ENCODE measurements at places on chromosomes 5 and 9.

DNA sequence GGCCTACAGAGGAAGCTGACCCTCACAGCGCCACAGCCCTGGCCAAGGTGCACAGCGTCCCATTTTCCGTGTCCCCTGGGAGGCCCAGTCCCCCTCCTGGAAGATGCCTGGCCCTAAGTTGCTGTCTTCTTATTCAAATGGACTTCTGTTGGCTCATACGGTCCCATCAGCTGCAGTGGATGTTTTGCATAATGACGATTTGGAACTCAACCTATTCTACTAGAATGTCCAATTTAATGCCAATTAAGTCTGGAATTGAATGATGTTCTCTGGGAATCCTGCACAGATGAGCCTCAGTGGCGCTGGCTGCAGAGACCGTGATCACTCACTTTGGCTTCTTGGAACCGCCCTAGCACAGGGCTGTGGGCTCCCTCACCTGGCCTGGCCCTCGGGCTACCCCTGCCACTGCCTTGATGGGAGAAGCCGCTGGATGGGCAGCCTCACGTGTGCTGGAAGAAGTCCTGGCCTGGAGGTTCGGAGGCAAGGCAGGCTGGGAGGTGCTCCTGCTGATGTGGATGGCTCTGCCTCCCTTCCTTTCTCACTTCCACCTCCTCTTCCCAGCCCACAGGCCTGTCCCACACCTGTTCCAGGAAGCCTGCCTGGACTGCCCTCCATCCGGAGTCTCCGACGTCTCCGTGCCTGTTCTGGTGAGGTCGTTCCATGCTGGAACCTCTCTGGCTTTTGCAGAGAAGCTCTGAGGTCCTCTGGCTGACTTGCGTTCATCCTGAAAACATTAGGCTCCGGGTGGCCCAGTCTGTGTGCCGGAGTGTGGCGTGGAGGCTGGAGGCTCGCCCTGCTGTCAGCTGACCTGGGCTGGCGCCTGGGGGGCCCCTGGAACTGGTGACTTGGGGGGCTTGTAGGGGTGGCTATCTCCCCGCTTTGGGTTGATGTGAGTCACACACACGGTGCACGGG is 147.1 kb downstream of the RXRA start:
- DNase-seq: no peak

DNA sequence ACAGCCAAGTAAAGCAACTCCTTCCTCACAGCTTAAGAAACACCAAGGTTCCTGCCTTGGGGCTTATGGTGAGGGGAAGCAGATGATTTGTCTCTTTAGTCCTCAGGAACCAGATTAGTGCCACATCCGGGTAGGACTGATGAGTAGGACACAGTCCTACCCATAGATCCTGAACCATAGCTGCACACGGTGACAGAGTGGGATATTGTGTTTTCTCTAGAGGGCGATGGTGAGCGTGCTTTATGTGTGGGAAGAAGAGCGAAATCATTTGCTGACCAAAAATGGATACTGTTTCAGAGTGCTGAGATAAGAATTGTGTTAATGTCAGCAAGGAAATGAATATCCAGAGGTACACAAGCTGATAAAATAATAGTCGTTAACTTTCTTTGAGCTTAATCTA is 209.0 kb upstream of the FBXL7 start:
- DNase-seq: no peak

DNA sequence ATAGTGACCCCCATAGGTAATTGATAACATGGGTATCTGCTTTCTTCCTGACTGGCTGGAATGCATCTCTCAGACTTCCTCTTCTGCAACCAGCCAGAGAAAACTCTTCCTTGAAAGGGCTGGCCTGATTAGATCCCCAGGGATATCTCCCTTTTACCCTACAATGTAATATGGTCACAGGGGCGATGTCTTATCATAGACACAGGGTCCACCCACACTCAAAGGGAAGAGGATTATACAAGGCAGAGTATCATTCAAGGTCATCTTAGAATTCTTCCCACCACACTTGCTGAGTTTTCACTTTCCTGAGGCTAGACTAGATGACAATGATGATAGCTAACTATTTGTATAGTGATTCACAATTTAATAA is 33.2 kb downstream of the TTLL11 start:
- no peak for DNase-seq

GRCh38 chr9:115373000-115373709 is 255.2 kb upstream of the TNC start:
- no peak for DNase-seq

DNA sequence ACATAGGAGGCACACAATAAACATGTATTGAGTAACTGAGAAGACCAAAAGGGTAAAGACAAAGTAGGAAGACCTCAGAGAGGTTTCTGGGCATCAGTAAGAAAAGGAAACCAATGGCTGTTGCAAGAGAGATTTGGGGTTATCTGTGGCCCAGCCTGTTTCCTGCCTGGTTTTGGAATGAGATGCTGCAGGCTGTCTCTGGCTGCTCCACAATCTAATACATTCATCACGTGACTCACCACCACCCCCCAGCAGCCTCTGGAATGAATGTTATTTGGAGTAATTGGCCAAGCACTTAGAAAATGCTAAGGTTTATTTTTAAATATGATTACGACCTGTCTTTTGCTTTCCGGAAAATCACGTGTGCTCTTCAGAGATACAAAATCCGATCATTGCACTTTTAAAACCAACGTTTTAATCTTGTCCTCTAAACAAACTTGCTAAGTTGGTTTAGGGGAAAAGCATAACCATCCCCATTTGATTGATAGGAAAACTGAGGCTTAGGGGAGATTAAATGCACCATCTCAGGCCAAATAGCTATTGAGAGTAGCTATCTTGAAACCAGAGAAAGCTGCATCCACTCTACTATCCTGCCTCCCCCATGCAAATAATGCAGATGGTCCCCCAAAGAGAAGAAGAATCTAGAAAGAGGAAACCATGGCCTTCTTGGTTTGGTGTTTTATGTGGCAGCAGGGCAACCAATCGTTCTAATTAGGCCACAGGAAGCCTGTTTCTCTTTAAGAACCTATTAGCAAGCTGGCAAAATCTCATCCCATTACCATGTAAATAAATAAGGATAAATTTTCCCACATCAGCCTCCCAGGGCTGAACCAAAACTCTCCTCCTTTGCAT is 151.8 kb upstream of the ADRA1B start:
- DNase-seq: no peak

- no peak for DNase-seq
These were observed 141.7 kb downstream of the PCSK5 start for GRCh38 chr9:76032038-76032796.

DNA sequence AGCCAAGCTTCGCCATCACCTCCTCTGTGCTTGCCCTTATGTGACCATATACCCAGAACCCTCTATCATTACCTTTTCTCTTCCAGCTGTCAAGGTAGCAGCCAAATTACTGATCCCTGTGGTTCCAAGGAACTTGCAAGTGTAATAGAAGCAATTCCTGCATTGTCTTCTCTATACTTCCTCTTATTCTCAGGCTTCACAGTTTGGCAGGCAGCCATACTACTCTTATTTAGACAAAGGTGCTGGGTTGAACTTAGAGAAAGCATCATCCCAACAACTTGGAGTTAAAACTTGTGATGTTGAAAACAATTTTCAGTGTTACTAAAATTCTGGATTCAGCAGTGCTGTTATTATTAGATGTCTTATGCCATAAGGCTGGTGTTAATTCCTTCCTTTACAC is 93.2 kb downstream of the NLN start:
- no peak for DNase-seq

DNA sequence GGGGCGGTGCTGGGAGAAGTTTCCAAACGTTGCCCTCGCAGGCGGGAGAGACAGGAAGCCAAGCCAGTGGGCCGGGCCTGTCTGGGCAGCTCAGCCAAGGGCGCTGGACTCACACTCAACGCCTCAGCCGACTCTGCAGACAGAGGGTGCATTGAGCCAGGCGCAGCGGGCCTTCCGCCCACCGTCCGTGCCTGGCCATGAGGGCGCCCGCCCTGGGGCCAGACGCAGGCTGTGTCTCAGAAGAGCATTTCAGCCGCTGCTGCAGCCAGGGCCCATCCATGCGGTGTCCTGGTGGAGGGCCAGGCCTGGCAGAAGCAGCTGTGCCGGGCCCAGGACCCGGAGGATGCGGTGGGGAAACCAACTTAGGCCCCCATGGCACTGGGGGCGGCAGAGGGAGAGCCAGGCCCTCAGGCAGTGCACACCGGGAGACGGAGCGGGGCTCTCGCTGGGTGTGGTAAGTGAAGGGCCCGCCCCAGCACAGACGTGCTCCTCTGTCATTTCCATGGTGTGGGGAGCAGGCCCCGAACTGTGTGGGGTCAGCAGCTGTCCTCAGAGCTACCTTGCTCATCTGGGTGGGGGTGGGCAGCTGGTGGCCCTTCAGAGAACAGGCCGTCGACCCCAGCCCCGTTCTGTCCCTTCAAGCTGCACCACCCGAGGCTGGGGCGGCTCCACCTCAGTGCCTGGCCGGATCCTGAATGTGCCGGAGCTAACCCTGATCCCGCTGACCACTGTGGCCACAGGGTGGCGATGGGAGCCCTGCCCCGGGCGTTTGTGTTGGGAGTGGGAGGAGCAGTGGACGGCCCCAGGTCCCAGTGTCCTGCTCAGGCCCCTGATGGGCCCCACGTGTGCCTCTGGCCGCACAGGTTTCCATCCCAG is 18.0 kb downstream of the DNLZ start:
- no peak for DNase-seq

GRCh38 chr5:180647941-180648500 is 1.4 kb downstream of the FLT4 start:
- DNase-seq: no peak

DNA sequence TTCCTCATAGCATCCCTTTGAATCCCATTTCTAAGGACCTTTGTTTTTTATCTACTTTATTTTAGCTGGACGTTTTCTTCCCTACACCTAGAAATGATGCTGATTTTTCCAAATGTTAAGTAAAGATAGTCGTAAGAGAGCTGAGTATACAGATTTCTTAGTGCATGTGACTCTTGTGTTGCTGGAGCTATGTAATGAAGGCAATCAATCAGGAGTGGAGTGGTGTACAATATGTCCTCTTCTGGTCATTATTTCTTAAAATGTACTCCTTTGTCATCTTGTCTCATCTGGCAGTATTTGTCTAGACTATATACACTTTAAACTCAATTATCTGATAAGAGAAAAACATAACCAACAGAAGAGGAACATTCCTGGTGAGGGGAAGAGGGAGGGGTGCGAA is 13.5 kb downstream of the GAPT start:
- no peak for DNase-seq

DNA sequence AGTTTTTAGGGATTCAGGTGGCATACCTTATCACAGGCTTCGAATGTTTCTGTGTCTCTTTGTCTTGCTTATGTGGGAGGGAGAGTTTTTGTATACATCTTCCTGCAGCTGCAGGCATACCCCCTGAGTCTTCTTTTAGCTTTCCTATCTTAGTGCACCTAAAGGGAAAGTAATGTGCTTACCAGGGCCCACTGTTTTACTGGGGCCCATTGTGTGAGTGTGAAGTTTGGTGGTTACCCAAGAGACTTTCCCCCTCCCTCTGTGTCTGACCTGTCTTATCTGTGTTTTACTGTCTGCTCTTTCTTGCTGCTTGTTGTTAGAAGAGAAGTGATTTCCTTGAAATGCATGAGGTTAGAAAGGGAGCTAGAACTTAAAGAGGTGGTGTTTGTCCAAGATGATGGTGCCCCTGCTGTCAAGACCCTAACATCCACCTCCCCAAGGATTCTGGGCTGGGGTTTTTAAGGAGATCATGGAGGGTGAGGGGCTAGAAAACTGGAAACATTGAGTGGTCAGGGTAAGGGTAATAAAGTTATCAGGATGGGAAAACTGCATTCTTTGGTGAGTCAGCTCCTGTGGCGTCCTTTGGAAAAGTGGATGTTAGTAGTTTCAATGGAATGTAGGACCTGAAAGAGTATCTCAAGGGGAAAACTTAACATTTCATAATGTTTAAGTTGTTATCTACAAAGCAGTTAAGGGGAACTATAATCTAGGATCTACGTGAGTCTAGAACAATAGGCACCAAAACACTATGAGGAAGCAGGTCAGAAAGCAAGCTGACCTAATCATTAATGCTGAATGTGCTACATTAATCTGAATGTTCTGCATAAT is 583.5 kb upstream of the TUSC1 start:
- DNase-seq: no peak

- no peak for DNase-seq
These were observed 10.0 kb downstream of the TLE4 start for GRCh38 chr9:79581794-79582193.

DNA sequence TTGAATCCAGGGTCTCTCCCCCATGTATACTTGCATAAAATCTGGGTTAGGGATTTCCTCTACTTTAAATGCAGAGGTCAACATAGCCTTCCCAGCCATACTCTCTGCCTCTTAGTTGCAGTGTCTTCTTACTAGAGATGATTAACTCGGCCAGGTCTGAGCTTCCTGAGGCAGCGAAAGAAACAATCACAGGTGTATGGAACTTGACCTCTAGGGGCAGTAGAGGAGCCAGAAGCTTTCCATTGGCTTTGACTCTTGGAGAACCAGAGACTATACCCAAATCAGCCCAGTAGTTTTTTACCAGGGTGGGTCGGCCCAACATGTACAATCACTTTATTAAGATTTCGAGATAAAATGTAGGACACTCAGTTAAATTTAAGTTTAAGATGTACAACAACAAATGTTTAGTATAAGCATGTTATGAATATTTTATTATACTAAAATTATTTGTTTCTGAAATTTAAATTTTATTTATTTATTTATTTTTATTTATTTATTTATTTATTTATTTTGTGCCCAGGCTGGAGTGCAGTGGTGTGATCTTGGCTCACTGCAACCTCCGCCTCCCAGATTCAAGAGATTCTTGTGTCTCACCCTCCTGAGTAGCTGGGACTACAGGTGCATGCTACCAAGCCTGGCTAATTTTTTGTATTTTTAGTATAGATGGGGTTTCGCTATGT is 48.0 kb upstream of the DMRT3 start:
- no peak for DNase-seq

GRCh38 chr9:109766351-109766750 is 13.6 kb upstream of the PALM2AKAP2 start:
- no peak for DNase-seq

DNA sequence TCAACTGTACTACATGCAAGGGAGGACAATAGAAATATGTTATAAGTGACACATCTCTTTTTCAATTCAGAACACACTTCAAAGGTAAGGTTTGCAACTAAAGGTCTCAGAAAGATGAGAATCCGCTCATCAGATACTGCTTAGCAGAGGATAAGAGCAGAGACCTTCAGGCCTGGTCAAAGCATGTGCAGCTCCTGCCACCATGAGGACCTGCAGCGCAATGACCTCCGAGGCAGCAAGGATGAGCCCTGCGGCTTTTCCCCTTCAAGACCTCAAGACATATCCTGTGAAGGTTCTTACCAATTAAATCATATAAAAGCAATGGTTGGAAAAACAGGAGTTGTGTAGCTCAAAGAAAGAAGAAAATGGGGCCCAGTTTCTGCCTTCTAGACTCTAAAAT is 135.8 kb downstream of the TRIM36 start:
- DNase-seq: no peak

GRCh38 chr5:159735036-159735435 is 181.2 kb upstream of the ADRA1B start:
- no peak for DNase-seq
